Transverse colon (tissue), 4 donors: ENCODE measurements at places on chromosomes 1 and 21. TPM values are rescaled to one million over a fixed set of nuclear protein-coding genes. Genes with fewer than 3 reads are reported as not detected.

Gene CHI3L1
- total RNA-seq, result 2.9 TPM

GRCh38 chr1:24051206-24051945 is 60.6 kb downstream of the MYOM3 start:
- no peak for DNase-seq

Gene GSTM1
- total RNA-seq, result not detected

GRCh38 chr1:233543338-233544255 is 70.3 kb upstream of the KCNK1 start:
- DNase-seq, result no peak

Gene FAM72A
- total RNA-seq, result not detected

DNA sequence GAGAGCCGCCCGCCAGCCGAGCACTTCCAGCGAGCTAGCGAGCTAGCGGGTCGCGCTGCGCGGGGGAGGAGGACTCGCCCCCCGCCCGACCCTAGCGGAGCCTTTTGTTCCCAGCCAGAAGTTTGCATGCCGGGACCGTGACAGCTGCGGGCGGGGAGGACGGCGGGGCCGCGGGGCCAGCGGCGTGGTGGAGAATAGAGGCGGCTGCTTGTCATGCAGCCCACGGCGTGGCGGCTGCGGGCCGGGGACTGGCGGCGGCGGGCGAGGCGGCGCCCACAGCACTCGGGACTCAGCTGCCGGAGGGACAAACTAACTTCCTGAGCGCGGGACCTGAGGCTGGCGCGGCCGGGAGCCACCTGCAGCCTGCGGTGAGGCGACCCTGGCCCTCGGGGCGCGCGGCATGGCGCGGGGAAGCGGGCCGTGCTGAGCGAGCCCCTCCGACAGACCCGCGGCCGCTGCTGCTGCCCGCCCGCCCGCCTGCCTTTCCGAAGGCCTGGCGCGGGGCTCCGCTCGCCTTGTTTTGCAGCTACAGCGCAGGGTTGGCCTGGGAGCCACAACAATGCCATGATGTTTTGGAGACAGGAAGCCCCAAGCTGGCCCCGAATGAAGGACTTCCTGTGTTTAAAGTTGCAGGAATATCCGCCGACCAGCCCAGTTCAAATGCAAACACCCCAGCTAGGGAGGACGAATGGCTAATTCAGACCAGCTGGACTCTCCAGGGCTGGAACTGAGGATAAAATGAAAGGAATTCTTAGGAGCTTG is 82.2 kb upstream of the BMP8A start:
- peak; percentile 34 for DNase-seq

Gene ETNK2
- total RNA-seq, result 3.3 TPM

DNA sequence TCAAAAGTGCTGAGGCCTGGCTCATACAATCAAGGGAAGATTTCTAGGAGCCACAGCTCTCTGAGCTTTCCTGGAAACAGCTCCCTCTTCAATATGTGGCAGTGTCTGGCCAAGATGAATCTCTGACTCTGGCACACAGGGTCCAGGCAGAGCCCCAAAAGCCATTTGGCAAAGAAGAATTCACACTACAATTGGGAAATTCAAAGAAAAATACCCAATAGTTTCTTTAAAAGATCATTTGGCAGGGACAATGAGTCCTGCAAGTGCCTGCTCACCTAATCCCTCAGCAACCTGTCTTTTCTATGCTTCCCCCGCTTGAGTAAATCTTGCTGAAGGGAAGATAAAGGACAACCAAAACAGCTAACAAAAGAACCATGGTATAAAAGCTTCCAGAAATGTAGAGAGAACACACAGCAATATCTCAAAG is 124.6 kb downstream of the TGFBR3 start:
- DNase-seq, result no peak

GRCh38 chr21:39319814-39320332 is 6.4 kb upstream of the BRWD1 start:
- no peak for DNase-seq

Gene CFHR3
- total RNA-seq, result not detected

GRCh38 chr1:29119121-29119929 is 4.4 kb downstream of the TMEM200B start:
- no peak for DNase-seq

Gene AADACL3
- not detected for total RNA-seq

- no peak for DNase-seq
Observed at GRCh38 chr1:89800022-89800655, 20.7 kb upstream of the LRRC8D start.

Gene DHRS3
- total RNA-seq, result 121 TPM

DNA sequence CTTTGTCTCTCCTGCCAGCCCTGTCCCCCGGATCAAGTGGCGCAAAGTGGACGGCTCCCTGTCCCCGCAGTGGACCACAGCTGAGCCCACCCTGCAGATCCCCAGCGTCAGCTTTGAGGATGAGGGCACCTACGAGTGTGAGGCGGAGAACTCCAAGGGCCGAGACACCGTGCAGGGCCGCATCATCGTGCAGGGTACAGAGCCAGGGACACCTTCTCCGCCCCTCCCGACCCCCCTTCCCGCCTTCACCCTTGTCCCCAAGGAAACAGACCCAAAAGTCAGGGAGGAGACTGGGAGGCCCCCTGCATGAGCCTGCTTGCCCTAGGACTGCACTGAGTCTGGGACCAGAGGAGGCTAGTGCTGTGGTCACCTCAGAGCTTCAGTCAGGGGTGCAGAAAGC is 18.2 kb downstream of the CNTN2 start:
- DNase-seq, result no peak

Gene TDRD10
- total RNA-seq, result not detected

- no peak for DNase-seq
Observed at GRCh38 chr1:11328444-11328843, 55.4 kb downstream of the UBIAD1 start.

Gene F5
- 0.32 TPM for total RNA-seq

Gene OR10Z1
- total RNA-seq, result not detected

DNA sequence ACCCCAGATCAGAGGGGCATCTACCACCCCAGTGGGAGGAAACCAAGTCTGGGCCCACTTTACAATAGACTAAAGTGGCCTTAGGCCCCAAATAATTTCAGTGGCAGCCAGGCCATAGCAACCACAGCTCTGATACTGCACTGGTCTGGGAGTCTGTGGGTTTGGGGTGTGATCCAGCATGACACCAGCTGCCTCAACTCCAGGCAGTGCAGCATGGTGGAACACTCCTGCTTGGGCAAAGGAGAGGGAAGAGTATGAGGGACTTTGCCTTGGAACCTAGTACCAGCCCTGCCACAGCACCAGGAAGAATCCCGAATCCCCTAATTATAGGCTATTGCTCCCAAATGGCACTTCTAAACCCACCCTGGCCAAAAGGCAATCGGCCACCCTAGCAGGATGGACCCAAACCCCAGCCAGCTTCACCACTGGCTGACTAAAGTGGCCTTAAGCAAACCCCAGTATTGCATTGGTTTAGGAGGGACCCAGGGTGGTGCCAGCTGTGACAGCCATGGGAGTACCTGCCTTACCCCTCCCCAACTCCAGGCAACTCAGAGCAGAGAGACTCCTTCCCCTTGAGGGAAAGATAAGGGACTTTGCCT is 47.1 kb downstream of the PACC1 start:
- no peak for DNase-seq

GRCh38 chr1:63418101-63418500 is 50.7 kb downstream of the ALG6 start:
- no peak for DNase-seq

Gene LRIF1
- total RNA-seq, result 10.1 TPM

GRCh38 chr1:26127235-26128163 is 15.9 kb downstream of the PDIK1L start:
- peak; percentile 44 for DNase-seq

GRCh38 chr21:14734191-14734590 is 188.1 kb upstream of the SAMSN1 start:
- no peak for DNase-seq

- DNase-seq, result no peak
Observed at GRCh38 chr1:197342044-197342565, 74.1 kb downstream of the CRB1 start.

Gene KHDRBS1
- total RNA-seq, result 50.5 TPM

Gene CSF3R
- 3.8 TPM for total RNA-seq

- no peak for DNase-seq
Observed at GRCh38 chr1:172273647-172274396, 146.7 kb upstream of the C1orf105 start.

- DNase-seq, result no peak
Observed at GRCh38 chr1:201094832-201095231, 17.4 kb downstream of the CACNA1S start.

Gene HRNR
- not detected for total RNA-seq

DNA sequence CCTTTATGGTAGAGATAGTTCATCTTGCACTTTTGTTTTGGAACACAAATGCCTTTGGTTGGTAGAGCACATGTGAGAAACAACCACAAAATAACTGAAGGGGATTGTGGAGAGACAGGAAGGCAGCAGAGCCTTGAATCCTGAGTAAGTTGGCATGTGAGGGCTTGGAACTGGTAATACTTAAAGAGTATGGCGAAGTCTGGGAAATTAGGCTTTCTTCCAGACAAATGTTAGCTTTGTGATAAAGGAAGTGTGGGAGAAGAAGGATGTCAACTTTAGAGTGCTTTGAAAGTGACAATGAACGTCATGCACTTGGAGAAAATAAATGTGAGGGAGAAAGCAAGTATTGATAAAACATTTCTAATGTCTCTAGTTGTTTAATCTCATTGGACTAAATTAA is 476.3 kb upstream of the ZRANB2 start:
- no peak for DNase-seq

- DNase-seq, result no peak
Observed at GRCh38 chr1:115809847-115810246, 31.1 kb downstream of the NHLH2 start.

DNA sequence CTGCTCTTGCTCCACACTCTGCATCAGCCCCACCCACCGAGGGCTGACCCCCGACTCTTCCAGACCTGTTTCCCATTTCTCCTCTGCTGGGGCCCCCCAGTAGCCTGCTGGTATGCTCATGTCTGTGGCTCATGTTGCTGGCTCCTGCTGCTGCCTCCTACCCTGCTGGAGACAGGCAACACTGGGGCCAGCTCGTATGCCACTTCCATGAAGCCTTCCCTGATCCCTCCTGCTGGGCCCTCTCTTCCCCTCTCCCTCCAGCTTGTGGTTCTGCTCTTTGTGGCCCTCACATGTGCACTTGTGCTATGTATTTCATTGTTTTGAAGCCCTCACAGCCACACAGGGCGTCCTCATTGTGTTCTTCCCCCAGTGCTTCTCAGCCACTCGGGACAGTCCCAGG is 40.5 kb downstream of the CNN3 start:
- DNase-seq, result no peak

GRCh38 chr1:152954436-152954835 is 7.4 kb downstream of the SPRR5 start:
- DNase-seq, result no peak

Gene HAO2
- not detected for total RNA-seq

DNA sequence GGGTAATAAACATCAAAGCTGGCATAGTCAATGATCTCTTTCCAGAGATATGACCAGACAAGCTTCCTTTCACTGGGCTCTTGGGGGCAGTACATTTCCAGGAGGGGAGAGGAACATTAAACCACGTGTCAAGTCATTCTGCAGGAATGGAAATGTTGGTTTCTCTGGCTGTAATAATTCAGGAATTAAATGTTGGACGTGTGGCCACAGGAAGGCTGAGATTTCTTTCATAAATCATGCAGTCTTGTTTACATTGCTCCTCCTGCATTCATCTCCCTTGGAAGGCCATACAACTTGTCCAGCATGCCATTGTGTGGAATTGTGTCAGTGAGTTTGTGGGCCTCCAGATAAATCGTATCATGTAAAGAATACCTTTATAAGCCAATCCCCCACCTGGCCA is 259.2 kb downstream of the ADGRL2 start:
- no peak for DNase-seq

DNA sequence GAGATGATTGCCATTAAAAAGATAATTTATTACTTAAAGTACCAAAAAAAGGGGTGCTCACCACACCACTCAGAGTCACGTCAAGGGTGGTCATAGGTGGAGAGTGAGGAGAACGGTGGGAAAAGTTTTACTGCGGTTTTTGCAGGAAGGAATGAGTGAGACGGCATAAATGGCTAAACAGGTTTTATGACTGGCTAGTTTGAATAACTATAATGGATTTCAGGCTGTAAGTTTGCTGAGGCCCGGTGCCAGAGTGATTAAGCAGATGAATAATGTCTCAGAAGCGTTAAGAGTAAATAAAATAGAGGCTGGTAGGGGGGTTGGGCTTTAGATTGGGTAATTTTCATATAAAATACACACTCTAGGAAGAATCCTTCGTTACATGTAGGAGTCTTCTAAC is 1337.8 kb downstream of the AMY1C start:
- no peak for DNase-seq

DNA sequence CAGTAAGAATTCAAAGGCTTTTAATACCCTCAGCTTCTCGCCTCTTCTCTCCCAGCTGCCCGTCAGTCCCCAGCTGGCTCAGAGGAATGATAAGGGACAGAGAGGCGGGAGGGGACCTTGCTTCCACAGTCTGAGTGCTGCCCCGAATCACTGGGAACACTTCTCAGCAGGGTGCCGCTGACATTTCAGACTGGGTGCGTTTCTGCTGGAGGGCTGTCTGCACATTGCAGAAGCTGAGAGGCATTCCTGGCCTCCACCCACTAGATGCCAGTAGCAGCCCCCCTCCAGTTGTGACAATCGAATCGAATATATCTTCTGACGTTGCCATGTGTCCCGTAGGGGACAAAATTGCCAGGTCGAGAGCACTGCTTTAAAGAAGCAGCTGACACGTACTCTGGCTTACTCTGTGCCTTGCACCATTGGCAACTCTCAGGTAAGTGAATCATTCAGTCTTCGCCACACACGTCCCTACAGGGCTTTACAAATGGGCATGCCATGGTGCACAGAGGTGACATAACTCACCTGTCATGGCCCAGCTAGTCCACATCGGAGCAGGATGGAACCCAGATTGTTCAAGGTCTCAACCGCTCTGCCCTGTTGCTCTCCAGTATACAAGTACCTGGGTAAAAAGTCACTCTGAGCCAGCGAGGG is 23.9 kb downstream of the CTNNBIP1 start:
- no peak for DNase-seq

DNA sequence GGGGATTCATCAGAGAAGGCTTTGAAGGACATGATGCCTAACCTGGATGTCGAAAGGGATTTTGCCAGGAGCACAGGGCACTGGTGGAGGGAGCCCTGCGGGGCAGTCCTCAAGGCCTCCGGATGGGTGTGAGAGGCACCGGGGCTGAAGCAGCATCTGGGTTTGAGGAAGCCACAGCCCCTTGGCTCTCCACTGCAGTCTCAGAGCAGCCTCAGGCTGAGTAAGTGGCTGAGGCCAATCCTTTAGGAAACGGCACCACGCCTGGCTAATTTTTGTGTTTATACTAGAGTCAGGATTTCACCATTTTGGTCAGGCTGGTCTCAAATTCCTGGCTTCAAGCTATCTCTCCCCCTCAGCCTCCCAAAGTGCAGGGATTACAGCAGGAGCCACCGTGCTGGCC is 12.0 kb downstream of the ERVH48-1 start:
- no peak for DNase-seq

DNA sequence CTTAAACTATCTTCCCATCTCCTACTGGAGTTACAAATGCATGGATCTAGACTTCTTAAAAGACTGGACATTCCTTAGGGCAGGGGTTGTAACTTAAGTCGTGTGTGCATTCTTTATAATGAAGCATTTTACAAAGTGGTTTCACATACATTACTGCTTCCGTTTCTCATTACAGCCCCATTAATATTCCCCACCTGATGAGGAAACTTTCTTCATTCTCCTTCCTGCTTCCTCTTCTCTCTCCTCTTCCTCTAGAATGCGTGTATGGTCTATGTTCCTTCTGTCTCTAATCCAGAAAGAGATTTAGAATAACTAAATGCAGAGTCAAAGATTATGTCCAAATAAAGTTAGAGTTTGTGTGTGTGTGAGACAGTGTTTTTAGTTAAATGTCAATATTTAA is 1.8 kb upstream of the CAP1 start:
- no peak for DNase-seq

Gene MAGOH
- 24.1 TPM for total RNA-seq

GRCh38 chr1:53079251-53079650 is 17.2 kb downstream of the PODN start:
- DNase-seq, result no peak

Gene SPATA21
- total RNA-seq, result not detected
